ENCODE measurements at places on chromosomes 13 and 19.

DNA sequence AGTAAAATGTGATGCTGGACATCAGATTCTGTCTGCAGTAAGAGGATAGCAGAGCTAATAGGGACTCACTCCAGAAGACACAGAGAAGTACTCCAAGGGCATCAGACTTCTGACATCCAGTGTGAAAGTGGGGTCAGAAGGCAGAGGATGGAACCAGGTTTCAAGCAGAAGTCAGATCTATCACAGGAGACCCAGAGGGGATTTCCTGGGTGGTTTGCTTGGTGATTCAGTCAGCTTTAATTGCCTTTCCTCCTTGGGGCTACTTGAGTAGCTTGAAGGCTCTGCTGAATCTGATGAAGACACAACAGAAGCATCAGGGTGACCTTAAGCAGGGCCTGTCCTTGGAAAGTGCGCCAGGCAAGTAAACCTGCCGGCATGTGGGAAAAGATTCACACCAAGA, 300.6 kb downstream of the COG6 start:
- DNase-seq = no peak

GRCh38 chr13:20514866-20515265, 10.8 kb downstream of the CRYL1 start:
- no peak for DNase-seq

DNA sequence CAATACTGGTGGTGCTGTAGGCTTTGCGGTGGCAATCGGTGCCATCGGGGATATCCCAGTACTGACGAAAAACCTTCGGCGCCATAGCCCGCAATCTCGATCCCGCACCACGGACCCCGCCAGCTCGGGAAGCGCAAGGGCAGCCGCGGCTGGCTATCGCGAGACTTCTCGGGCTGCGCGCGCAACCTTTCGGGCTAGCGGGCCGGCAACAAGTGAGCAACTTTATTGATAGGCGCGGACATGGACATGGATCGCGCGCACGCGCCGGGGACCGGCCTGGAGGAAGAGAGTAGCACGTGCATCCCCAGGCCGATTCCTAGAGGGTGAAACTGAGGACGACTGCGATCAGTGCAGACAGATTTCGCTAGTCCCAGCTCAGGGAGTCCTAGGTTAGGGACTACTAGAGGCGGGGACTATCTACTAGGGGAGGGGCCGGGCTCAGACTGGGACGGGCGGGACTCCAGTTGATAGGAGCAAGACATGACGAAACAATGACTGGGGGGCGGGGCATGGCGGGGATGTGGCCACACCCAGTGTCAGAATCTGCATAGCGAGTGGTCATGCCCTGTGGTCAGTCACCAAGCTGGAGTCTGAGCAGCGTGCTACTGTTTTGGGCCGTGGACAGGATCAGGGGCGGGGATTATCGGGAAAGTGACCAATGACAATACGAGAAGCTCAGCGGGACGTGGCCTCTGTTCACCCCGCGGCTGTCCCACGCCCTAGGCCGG, at the start of gene NDUFA11:
Gene NDUFA11, minus strand, starts transcription at position 167 of the 728 bp plus-strand sequence. Its CDS starts 82 bp downstream, at position 85.
- DNase-seq = no peak

GRCh38 chr13:91196958-91197357, 150.5 kb upstream of the MIR17HG start:
- no peak for DNase-seq

- DNase-seq = no peak
Observed at GRCh38 chr13:112244061-112244460, 132.1 kb upstream of the SPACA7 start.

DNA sequence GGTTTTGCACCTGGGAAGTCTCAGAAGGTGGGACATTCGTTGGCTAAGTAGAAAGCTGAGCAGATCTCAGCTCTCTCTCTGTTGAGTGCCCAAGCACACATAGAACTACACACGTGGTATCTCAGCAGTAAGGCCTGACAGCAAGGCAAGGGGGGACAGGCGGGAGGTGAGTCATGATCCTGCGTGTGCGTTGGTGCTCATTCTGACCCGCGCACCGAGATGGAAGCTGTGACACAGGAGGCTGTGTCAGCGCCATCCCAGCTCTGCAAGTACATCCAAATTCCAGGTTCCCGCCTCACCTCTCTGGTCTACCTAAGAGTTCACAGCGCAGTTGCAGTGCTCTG, 135.7 kb downstream of the USP12 start:
- DNase-seq = no peak

- no peak for DNase-seq
Observed at GRCh38 chr19:34556488-34556887, 74.9 kb downstream of the WTIP start.

- DNase-seq = no peak
Observed at GRCh38 chr19:50460161-50460765, 16.0 kb upstream of the EMC10 start.

DNA sequence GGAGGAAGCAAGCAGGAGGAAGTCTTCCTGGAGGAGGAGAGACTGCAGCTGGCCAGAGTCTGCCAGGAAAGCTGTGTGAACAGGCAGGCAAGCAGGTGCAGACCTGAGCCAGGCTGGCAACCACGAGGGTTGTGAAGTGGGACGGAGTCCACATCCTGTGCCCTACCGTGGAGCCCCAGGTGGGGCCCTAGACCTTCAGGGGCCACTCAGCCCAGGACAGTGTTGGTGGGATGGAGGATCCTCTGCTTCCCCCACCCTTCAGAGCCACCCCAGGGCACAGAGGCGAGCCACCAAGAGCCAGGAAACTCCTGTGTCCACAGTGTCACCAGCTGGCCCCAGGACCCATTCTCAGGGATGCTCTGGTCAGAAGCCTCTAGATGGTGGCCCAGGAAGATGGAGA, 8.4 kb upstream of the VSTM2B start:
- DNase-seq = no peak

DNA sequence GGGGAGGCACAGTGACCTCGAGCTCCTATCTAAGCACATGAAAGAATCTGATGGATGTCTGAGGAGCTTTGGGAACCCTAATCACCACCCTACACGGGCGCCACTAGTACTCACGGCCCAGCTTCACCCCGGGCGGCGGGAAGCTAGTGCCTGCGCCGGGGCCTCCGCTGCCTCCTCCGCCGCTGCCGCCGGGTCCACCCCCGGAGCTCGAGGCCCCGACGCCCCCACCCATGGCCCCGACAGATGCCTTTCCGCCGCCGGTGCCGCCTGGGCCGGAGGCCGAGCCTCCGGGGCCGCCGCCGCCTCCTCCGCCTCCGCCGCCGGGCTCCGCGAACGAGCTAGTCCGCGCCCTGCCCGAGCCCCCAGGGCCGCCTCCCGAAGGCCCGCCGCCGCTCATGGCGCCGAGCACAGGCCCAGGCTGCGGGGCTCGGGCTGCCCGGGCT, 312 bp downstream of the GSK3A start:
- DNase-seq = no peak

DNA sequence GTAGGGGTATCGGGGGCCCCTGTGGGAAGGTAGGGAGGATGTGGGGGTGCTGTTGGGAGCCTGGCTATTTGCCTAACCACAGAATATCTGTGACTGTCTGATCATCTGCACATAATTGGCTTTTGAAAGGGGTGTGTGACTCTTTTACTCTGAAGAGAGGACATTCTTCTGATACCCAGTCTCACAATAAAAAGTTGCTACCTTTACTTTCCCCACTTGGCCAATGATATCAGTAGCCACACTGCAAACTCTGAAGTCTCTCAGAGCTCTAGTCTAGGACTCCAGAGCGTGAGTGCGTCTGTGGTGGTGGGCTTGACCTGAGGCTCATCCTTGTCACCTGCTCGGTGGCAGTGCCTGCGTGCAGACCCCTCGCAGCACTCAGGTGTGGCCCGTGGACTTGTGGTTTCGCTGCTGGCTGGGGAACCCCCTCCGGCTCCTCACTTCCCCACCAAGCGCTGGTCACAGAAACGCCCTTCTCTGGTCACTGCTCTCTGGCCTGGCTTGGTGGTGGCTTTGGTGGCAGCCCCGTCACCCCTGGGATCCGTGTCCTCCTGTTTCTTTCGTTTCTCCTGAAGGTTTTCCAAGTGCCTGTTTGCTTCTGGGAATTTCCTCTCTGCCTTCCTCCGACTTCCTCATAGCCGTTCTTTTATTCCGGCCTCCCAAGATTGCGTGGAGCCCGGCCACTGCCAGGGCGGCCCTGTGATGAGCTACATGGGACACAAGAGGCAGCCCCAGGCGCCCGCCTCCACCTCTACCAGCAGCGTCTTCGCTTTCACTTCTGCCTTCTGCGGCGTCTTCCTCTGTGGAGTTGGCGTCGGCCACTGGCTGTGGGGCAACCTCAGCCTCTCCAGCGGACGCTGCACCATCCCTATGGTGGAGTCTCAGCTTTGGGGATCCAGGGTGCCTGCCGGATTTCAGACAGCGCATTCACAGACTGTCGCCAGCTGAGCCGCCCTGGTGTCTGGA, 78.0 kb downstream of the ATP11A start:
- no peak for DNase-seq

DNA sequence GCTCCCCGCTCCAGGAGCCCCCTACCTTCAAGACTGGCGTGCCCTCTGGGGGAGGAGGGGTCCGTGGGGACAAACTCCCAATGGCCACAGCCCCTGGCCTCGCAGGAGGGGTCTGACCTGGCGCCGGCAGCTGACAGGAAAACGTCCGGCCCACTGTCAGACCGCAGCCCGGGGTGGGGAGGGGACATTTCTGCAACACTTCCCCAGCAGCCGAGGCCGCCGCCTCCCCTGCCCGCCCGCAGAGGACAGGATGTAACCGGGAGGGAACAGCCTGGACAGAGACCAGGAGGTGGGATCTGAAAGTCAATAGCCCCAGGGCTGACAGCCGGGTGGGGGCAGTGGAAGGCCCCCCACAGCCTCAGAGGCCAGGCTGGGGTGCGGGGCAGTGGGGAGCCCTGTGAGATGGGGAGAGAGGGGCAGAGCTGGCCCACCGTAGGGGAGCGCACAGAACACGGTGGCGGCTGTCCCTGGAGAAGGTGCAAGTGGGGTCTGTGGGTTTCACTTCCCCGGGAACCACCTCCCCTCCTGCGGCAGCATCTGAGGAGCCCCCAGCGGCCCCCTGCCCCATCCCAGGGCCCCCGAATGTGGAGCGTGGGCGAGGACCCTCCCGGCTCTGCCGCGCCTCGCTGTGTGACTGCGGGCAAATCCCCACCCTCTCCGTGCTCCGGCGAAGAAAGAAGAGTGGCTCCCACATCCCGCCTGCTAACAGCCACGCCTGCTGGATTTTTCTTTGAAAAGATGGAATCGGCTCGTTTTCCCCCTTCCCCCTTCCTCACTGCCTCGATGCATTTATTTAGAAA, at the start of gene PEAK3:
Gene PEAK3, minus strand, starts transcription at position 114 of the 800 bp plus-strand sequence. CDS start 1,244 bp downstream, outside the sequence.
- no peak for DNase-seq

DNA sequence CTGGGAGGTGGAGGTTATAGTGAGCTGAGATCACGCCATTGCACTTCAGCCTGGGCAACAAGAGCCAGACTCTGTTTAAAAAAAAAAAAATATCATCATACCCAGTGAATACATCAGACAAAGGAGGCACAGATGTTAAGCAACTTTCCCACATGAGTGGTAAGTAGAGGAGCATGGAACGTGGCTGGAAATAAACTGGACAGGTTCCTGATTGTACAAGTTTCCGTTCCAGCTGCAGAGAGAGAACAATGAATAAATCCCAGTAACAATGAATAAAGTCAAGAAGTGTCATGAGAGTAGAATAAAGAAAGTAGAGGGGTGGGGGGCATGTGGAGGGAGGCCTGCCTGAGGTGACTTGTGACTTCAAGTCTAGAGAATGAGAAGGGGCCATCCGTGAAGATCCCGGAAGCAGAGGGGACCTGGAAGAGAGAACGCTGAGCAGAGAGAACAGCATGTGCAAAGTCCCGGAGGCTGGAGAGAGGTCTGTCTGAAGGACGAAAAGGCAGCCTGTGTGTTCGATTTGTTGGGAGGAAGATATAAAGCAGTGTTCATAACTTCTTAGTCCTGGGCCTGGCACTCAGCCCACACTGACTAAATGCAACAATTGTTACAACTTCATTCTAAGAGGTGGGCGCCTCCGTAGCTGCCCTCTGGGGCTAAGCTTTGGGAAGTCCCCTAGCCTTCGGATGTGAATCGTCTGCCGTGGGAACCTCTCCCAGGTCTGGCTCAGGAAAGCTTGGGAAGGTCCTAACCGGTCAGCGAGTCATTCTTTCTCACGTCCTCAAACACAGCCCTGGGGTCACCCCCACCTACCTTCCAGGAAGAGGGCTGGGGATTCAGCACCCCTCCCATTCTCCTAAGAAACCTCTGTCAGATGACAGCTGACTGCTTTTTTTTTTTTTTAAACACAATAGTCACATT, 15.3 kb upstream of the ARHGEF18 start:
- no peak for DNase-seq

GRCh38 chr13:50299546-50300249, 284.5 kb downstream of the KCNRG start:
- DNase-seq = no peak

DNA sequence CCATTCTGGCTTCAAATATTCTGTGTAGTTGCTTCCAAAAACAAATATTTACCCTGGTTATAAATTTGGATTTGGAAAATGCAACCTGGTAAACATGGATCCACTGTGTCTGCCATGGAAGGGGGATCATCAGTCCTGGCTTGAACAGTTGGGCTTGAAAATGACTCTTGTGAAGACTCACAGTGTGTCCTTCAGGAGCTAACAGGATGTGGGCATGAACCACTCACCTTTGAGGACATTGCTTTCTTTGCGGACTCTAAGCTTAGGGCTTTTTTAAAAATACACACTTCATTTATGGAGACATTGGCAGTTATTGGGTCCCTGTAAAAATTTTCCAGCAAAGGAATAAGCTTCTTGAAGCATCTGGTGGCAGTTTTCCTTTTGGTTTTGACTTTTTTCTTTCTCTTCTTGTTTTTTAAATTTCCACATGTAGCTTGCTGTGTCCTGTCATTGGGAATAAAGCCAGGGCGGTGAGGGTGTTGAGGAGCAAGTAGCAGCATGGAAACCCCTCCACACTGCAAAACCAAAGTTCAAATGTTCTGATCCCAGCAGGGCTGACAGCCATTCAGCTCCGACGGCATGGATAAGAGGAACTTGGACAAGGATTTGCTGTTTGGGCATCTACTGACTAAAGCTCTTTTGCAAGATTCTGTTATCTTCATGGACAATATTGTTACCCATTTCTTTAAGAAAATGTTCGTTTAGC, 39.5 kb upstream of the SERP2 start:
- no peak for DNase-seq

DNA sequence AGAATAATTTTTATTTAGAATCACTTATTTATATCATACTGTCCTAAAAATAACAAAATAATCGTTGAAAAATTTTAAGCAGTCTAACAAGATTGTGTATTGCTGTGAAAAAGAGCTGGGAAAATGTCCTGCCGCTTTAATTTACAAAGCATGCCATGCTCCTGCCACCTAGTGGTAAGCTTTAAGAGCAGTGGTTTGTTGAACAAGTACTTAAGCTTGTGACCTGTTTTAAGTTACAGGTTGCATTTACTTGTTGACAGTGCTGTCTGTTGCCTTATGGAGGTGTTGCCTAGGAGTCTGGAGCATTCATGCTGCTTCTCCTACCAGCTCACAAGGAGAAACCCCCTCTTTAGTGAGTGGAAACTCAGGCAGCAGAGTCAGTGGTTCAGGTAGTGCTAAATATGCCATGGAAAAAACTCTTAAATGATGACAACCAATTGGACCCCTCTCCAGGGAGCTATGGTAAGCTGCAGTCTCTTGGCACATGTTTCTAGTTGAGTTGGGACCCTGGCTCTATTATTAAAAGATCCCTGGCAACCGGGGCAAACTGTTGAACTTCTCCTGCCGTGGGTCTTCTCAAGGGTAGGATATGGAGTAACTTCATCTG, 68.4 kb downstream of the SPATA13 start:
- no peak for DNase-seq

GRCh38 chr19:53703361-53703760, 71.6 kb downstream of the DPRX start:
- no peak for DNase-seq

GRCh38 chr13:27665761-27666160, 44.1 kb downstream of the POLR1D start:
- DNase-seq = no peak

- no peak for DNase-seq
Observed at GRCh38 chr19:12885749-12886650, 1.0 kb downstream of the KLF1 start.

All from Panc1 (cell line).